ENCODE measurements at places on chromosomes 6 and 20.

DNA sequence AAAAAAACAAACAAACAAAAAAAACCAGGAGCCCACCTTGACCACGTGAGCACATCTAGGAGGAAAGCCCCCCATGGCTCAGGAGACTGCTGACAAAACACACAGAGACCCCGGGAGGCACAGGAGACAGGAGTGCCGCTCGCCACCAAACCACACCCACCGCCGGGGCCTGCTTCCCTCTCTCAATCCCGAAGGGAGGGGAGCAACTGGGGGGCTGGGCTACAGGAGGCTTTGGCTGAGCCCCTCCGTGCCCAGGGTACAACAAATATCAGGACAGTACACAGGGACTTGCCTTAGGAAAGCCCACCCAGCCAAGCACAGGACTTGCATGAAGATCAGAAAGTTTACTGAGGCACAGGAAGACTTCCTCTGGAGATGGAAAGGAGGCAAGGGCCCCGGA is 102.5 kb downstream of the TAF4 start:
- DNase-seq, result no peak

DNA sequence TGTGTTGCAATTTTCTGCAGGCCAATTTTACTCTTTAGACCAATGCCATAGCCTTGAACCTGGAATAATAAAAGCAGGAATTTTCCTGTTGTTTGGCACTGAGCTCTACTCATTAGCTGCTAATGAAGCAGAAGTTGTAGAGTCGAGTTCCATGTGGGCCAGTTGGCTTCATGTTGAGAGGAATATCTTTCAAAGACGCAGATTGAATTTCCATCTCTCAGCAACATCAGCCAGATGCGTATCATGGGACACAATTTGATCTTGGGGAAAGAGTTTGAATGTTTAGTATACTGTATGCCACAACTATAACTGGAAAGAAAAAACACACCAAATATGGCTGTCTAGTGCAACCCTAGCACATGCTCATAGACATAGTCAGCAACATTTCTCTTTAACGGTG is 259.6 kb downstream of the BCKDHB start:
- no peak for DNase-seq

DNA sequence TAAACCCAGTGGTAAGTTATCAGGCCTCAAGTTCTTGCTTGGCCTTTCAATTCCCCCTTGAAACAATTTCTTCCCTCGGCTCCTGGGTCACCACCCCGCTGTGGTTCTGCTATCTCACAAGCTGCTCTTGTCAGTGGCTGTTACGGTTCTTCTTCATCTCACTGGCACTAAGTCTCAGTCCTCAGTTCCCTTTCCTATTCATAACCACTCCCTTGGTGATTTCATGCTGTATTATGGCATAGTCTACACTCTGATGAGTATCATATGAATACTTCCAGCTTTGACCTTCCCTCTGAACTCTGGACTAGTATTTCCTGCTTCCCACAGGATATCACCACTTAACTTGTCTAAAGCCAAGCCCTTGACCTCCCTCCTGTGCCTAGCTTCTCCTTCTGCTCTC is 7.9 kb downstream of the TAAR1 start:
- DNase-seq, result no peak

DNA sequence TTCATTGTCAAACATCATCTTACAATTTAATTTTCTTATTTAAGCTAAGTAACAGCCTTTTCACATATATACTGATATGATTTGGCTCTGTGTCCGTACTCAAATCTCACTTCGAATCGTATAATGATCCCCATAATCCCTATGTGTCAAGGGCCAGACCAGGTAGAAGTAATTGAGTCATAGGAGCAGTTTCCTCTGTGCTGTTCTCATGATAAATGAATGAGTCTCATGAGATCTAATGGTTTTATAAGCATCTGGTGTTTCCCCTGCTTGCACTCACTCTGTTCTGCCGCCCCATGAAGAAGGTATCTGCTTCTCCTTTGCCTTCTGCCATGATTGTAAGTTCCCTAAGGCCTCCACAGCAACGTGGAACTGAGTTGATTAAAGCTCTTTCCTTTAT is 25.1 kb upstream of the CMTR1 start:
- no peak for DNase-seq

DNA sequence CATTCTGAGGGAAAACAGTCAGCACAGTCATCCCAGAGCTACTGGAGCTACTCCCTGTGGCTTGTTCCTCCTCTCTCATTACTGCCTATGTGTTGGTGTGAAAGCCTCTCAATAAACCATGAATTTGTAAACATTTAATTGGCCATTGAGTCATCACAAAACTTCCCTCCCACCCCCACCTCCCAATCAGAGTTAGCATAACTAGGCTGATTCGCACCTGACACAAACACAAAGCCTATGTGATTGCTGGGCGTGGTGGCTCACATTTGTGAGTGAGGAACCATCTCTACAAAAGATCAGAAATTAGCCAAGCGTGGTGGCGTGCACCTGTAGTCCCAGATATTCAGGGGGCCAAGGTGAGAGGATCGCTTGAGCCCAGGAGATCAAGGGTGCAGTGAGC is 17.1 kb upstream of the SNTA1 start:
- DNase-seq, result no peak

GRCh38 chr6:149031859-149032598 is 285.2 kb downstream of the UST start:
- DNase-seq, result peak; percentile 6

DNA sequence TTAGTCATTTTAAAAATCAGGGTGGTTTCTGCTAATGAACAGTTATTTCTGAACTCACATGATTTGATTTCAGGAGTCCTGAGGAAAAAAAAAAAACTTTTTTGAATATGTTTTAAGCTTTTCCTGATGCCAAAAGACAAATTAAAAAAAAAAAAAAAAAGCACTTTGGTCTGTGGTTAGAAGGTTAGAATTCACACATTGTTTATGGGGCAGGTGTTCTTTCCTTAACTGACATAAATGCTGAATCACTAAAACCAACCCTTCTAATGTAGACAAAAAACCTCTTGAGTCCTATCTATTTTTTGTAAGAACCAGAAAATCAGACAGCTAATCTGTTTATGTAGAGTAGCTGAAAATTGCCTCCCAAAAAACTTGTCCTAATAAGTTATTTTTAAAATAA is 20.4 kb downstream of the THEMIS start:
- DNase-seq, result peak; percentile 38

DNA sequence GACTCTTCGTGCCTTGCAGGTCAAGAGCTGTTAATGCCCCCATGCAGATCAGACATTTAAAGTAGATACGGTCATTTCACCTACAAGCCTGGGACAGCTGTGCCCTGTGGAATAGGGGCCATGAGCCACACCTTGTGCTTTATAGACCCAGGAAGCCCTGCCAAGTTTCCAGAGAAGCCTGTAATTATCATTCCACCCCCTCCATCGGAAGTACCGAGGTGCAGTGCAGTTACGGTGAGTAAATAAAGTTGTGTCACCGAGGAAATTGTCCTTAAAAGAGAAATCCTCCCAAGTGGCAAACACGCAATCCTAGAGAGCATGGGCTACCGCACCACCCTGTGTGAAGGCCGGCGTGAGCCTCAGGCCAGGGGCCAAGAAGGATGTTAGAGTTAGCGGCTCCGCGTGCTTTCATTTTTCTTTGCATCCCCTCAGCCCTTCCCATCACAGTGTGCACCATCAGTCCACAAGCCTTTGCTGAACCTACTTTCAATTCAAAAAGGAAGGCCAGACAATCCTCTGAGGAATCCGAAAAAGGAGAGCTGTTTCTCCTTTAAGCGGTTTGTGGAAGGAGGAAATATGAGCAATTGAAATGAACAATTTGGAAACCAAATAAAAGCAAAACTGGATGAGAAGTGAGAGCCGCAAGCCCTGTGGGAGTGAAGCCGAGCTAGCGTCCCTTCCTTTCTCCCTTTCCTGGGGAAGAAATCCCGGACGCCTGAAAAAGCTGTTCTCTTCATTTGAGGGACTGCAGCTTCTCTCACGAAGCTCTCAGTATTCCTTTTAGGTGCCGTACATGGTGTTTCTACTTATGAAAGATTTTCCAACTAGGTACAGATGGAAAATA is 183.3 kb upstream of the PDE10A start:
- no peak for DNase-seq

- no peak for DNase-seq
These were observed 513.3 kb downstream of the HAO1 start for GRCh38 chr20:7426890-7427496.

GRCh38 chr20:1396264-1396663 is 3.4 kb upstream of the FKBP1A start:
- DNase-seq, result no peak

DNA sequence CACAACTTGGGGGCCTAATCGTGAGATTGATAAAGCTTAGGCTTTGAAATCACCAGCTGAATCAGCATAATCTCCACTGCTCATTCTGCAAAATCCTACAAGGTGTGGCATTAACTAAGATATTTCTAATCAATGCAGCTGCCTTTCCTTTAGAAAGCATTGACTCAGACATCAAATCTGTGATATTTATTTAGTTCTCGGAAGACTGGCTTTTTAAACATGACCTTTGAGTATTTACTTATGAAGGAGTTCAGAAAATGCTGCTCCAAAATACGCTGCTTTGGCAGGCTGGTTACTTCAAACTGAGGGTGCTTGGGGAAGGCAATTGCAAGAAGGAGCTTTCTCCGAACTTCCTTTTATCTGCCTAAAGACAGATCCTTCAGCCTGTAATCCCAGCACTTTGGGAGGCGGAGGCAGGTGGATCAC is 23.7 kb upstream of the FUCA2 start:
- no peak for DNase-seq

DNA sequence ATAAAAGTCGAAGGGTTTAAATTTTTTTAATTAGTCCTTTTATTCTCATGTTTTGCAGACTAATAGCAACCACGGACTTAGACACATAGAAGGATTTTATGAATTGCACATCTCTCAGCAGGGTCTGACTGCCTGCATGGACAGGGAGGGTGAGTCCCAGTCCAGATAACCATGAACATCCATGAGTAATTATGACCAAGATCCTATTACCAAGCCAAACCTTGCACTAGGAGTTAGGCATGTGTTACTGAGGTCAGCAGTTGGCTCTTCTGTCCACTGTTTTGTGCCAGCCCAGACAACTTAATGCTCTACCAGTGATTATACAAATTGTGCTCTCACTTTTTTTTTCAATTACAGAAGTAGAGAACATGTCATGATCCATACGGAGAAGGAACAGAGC is 211.2 kb downstream of the MAFB start:
- DNase-seq, result no peak

DNA sequence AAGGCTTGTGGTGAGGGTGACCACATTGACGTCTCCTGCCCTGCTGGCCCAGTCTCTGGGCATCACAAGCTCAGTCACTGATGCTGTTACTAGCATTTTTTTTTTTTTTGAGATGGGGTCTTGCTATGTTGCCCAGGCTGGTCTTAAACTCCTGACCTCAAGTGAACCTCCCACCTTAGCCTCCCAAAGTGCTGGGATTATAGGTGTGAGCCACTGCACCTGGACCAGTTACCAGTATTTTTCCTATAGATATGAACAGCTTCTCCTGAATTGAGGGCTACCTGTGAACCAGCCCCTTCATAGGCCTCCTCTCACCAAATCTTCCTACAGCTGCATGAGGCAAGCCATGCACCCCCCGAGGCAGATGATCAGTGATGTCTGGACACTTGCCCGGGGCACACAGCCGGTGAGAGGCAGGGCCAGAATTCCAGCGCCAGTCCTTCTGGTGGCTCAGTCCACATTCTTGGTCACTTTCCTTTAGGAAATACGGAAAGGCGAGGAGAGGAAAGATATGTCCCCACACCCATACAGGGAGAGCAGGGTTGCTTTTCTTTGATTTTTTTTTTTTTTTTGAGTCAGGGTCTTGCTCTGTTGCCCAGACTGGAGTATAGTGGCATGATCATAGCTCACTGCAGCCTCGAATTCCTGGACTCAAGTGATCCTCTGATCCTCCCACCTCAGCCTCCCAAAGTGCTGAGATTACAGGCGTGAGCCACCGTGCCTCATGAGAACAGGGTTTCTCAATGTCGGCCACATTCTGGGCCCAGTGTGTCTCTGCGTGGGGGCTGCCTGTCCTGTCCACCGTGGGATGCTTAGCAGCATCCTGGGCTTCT is 50.7 kb downstream of the UBE2V1 start:
- no peak for DNase-seq

DNA sequence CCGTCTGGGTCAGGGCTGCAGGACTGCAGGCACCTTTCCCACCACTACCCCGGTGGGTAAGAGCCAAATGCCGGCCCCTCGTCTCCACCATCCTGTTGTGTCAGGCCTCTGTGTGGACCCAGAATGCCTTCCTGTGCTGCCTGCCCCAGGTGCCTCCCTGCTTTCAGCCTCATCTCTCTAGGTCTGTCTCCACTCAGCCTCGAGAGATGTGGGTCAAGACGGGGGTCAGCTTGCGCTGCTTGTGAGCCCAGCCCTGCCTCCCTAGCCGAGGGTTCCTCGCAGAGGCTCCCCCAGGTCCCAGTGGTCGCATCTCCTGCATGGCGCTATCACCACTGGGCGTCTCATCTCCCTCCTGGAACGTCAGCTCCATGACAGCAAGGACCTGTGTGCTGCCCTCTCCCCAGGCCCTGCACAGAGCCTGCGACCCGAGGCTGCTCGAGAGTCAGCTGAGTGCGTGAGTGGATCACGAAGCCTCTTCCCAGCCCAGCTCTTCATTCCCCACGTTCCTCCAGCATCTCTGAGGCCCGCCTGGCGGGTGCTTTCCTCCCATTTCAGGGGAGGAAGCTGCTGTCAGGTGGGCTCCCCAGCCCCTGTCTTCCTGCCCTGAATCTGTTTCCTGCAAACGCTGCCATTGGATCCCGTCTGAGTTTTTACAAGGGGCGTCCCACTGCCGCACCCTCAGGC is 38.7 kb upstream of the ZBP1 start:
- no peak for DNase-seq

DNA sequence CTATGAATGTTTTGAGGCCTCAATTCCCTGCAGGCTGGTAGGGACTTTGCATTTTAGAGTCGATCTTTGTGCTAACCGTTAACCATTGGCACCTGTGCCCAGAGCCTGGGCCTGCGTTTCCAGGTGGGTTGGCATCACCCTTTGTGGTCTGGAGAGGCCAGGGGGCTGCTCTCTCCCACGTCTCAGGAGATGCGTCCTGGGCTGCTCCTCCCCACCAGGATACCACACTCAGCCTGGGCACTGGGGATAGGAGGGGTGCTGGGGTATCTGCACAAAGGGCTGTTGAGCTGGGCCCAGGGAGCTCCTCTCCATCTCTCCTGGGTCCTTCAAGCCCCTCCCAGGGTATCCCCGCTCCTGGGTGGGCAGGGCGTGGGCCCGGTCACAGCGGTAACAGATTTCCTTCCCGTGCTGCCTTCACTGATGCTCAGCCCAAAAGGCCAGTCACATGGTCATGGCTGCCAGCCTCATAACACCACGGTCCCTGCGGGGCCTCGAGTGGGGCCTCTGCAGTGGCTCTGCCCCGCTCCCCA is 266.2 kb downstream of the TAF4 start:
- no peak for DNase-seq

DNA sequence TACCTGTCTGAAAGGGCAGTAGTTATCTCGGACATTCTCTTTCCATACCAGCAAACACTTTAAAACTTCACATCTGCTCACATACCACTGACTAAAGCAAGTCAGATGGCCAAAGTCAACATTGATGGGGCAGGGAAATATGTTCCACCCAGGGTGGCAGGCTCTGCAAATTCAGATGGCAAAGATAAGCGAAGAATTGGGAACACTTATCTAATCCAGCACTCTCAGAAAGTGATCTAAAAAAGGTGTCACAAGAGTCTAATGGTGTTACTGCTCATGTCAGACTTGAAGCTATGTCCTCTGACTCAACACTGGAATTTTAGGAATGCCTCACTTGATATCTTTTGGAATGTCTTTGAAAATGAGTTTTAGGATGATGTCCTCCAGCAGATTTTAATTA is 1086.2 kb downstream of the KIF16B start:
- DNase-seq, result no peak
